ENCODE measurements at places on chromosomes 3 and 15. TPM values are rescaled to one million over a fixed set of nuclear protein-coding genes. Genes with fewer than 3 reads are reported as not detected.

Gene ZBTB38
- 16.3 TPM for total RNA-seq

Gene CADM2
- not detected for total RNA-seq

Gene RBP2
- not detected for total RNA-seq

Gene CCR9
- not detected for total RNA-seq

Gene KCNAB1
- total RNA-seq, result not detected

Gene C3orf85
- total RNA-seq, result not detected

Gene TXNRD3
- total RNA-seq, result 4.6 TPM

Gene ZNF620
- 2.3 TPM for total RNA-seq

Gene UPK1B
- not detected for total RNA-seq

Gene EOMES
- total RNA-seq, result 0.12 TPM

Gene DPPA2
- not detected for total RNA-seq

Gene CHRM5
- not detected for total RNA-seq

Gene ALS2CL
- total RNA-seq, result 5.1 TPM

Gene GOLGA6A
- 0.14 TPM for total RNA-seq

Gene NME9
- 2.4 TPM for total RNA-seq

Gene MDFIC2
- not detected for total RNA-seq

Gene WDR82
- total RNA-seq, result 177 TPM

Gene NANOGP8
- total RNA-seq, result not detected

Gene CCR8
- total RNA-seq, result not detected

Gene RTP3
- total RNA-seq, result not detected
